ENCODE measurements at places on chromosomes 1 and 21. TPM values are rescaled to one million over a fixed set of nuclear protein-coding genes. Genes with fewer than 3 reads are reported as not detected.

MYOC gene
- not detected for total RNA-seq

KCNE2 gene
- total RNA-seq = not detected

CELA3B gene
- not detected for total RNA-seq

ALX3 gene
- not detected for total RNA-seq

S100A12 gene
- total RNA-seq = 4.0 TPM

GPATCH2 gene
- 9.6 TPM for total RNA-seq

SPATA17 gene
- not detected for total RNA-seq

GOLT1A gene
- total RNA-seq = 0.30 TPM

MFAP2 gene
- total RNA-seq = not detected

GPR157 gene
- 5.1 TPM for total RNA-seq

CYYR1 gene
- not detected for total RNA-seq

S100A9 gene
- total RNA-seq = 35.3 TPM

GIPC2 gene
- total RNA-seq = not detected

A3GALT2 gene
- not detected for total RNA-seq

CFAP74 gene
- total RNA-seq = not detected

TNFRSF25 gene
- total RNA-seq = 225 TPM

RNU1-4 gene
- 5,937 TPM for total RNA-seq

ACOT11 gene
- total RNA-seq = 0.91 TPM

PDE9A gene
- 12.6 TPM for total RNA-seq

AGT gene
- total RNA-seq = not detected

RGS8 gene
- total RNA-seq = not detected

TLR5 gene
- 2.5 TPM for total RNA-seq

KISS1 gene
- total RNA-seq = not detected

DCST1 gene
- total RNA-seq = 0.33 TPM

DOCK7 gene
- 7.9 TPM for total RNA-seq

KRTAP7-1 gene
- total RNA-seq = not detected

BACE2 gene
- total RNA-seq = not detected

GPR3 gene
- 0.19 TPM for total RNA-seq

OVAAL gene
- total RNA-seq = not detected

ATP6V0B gene
- total RNA-seq = 47.0 TPM

CAPN8 gene
- total RNA-seq = 0.34 TPM

SEMA6C gene
- total RNA-seq = 5.5 TPM

TNFAIP8L2 gene
- 0.74 TPM for total RNA-seq

BEND5 gene
- 5.7 TPM for total RNA-seq

CGN gene
- total RNA-seq = 0.08 TPM

CHI3L1 gene
- total RNA-seq = not detected

FLG2 gene
- total RNA-seq = not detected

ARHGAP30 gene
- 76.6 TPM for total RNA-seq

CDK18 gene
- total RNA-seq = 1.6 TPM

RHBDL2 gene
- not detected for total RNA-seq

PRPF38B gene
- total RNA-seq = 114 TPM

ANKRD34A gene
- total RNA-seq = 0.42 TPM

All from CD4-positive, alpha-beta T cell (primary cell).